Ovary (tissue), 10 donors: ENCODE measurements at places on chromosomes 1 and 21. TPM values are rescaled to one million over a fixed set of nuclear protein-coding genes. Genes with fewer than 3 reads are reported as not detected.

DNA sequence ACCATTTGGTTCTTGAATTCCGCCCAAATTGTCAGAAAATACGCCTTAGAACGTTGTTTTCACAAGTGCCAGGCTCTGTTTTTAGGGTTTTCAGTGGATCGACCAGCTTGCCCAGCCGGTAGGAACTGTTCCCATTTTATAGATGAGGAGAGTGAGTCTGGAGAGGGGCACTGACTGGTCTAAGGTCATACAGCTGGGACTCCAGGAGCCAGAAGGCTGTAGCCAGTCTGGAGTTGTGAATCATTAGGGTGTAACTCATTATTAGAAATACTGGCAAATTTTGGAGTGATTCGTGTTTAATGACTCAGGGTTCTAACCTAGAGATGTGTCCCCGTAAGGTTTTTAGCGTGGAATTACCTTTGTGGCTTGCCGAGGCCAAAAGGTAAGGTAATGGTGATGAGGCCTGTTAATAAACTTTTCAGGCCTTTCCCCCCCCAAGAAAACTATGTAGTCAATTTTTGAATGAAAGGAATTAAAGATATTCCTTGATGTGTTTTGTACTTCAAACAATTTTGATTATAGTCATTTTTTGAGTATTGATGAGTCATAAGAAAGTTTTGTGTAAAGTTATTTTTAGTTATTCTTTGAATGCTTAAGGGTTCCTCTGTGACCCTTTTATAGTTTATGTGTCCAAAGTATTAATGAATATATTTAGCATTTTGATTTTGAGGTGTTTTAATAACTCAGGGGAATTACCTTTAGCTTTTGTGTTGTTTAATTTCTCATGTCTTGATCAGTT lies 2.1 kb downstream of the DYRK1A start:
- peaks cover 8% of the 10 kb centered on the region for H3K4me1 ChIP-seq
- H3K4me3 ChIP-seq: peak overlapping the region; percentile 99

The LCA5L gene
- total RNA-seq: 0.76 TPM

DNA sequence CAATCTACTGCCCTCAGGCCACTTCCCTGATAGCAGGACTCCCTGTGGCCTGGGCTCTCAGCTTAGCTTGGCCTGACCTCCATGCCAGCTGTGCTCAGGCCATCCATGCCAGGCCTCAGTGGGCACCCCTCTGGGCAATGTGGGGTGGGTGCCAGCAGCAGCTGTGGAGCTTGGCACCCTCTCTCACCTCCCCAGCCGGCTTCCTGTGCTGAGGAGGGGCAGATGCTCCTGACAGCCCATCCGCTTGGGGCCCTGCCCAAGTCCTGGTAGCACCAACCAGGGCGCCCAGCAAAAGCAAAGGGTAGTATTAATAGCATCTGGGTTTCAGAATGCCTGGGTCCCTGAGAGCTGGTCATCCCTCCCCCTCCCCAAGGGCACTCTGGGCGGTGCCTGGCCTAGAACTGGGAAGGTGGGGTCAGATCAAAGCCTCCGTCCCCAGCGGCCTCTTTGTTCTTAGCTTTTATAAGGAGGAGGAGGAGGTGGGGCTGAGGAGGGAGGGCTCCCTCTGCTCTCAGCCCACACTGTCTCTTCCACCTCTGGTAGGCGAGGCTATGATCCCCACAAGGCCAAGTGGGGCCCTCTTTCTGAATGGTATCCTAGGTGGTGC lies 6.1 kb downstream of the EFNA4 start:
- no peak for DNase-seq
- H3K27ac ChIP-seq: no peak overlapping the region
- H3K4me1 ChIP-seq: peaks cover 4% of the 10 kb centered on the region
- no peak overlapping the region for H3K4me3 ChIP-seq
- H3K36me3 ChIP-seq: no peaks in the 10 kb centered on the region
- H3K27me3 ChIP-seq: no peaks in the 10 kb centered on the region

DNA sequence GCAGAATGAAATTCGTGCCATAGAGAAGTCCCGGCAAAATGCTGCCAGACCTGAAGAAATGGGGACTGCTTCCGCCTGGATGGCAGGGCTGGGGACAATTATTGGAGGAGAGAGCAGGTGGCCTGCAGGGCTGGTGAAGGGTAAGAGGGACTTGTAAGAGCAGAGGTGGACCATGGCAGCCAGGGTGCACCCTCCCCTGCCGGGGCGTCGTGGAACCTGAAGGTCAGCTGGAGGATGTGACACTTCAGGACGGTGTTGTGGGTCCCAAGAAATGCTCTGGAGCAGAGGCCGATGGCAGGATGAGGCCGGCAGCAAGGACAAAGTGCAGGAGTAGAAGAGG lies 40.3 kb downstream of the RIPK4 start:
- no peak overlapping the region for H3K27ac ChIP-seq
- no peaks in the 10 kb centered on the region for H3K27me3 ChIP-seq
- no peaks in the 10 kb centered on the region for H3K36me3 ChIP-seq

The LCE3D gene
- total RNA-seq: not detected

The FCRL3 gene
- total RNA-seq: not detected

- H3K27me3 ChIP-seq: no peaks in the 10 kb centered on the region
- no peaks in the 10 kb centered on the region for H3K36me3 ChIP-seq
- peaks cover 3% of the 10 kb centered on the region for H3K4me1 ChIP-seq
- no peak for DNase-seq
These were observed 90.1 kb downstream of the TNFSF18 start for GRCh38 chr1:172960454-172961208.

The CCDC181 gene
- 5.8 TPM for total RNA-seq

The ZYG11A gene
- total RNA-seq: 0.13 TPM

GRCh38 chr1:215957663-215958062 lies 390.6 kb downstream of the KCTD3 start:
- no peaks in the 10 kb centered on the region for H3K27me3 ChIP-seq
- DNase-seq: no peak
- H3K27ac ChIP-seq: no peak overlapping the region
